ENCODE measurements at places on chromosomes 7 and 10. TPM values are rescaled to one million over a fixed set of nuclear protein-coding genes. Genes with fewer than 3 reads are reported as not detected.
A peak's percentile ranks its signal among the peaks of the same experiment; 100 is the strongest.

DNA sequence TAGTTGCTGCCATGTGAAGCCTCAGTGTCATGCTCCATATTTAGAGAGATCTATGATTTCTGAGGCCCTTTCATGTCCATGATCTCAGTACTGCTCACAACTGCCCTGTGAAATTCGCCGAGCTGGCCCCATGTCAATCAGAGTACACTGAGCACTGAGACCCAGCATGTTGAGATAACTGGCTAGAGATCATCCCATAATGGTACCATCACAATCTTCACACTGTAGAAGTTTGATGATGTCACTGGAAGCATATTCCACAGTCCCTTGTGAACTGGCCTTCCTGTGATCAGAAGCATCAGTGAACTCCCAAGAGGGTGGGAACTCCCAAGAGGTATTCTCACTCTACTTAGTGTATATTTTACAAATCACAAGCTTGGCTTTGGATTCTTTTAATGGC lies 116.0 kb downstream of the EGFR start:
- DNase-seq = no peak

The SLC25A13 gene
- 65.1 TPM for total RNA-seq

- DNase-seq = peak; percentile 93
Observed at GRCh38 chr7:102425639-102426267, 7.6 kb upstream of the ORAI2 start.

The RARRES2 gene
- 98.9 TPM for total RNA-seq

DNA sequence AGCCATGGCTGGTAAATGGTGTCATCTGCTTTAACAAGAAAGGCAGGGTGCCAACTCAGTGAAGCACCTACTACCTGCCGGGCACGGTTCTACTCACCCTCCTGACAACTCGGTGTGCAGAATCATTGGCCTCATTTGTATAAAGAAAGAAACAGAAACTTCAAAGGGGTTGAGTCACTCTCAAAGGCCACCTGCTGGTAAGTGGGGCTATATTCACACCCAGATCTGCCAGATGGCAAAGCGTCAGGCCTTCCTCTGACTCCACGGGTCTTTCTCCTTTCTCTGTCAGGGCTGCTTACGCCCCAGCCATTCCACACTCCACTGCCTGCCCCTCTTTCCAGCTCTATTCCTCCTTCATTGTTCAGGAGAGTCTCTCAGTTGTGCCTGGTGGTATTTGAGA lies 309.2 kb downstream of the GFRA1 start:
- no peak for DNase-seq

- DNase-seq = no peak
Observed at GRCh38 chr7:48904975-48905374, 19.4 kb upstream of the CDC14C start.

DNA sequence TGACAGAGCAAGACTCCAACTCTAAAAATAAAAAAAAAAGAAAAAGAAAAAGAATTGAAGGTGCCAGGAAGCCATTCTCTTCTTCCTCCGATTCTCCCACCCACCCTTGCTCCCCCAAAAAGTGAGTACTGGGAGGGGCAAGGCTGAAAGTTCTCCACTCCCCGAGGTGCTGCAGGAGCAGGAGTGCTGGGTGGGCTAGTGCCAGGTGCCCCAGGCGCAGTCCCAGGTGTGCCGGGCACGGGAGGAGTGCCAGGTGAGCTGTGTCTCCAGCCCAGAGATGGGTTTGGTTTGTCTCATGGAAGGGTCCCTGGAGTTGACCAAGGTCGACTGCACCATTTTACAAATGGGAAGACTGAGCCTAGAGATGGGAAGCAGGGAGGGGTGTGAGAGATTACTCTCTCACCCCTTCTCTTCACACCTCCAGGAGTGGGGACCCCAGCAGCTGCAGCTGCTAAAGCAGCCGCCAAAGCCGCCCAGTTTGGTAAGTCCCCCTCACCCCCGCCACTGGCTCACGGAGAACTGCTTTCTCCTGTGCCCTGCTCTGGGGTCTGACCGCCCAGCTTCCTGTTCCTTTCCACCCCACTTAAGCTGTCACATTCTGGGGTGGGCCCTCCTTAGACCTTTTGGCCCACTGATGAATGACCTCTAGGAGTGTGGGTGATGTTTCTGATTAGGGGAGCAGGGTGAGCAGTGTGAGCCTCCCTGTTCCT lies 26.2 kb upstream of the LIMK1 start:
- DNase-seq = no peak

GRCh38 chr7:132745510-132745909 lies 169.2 kb upstream of the PLXNA4 start:
- DNase-seq = no peak

GRCh38 chr10:13563481-13564445 lies 23.0 kb upstream of the PRPF18 start:
- no peak for DNase-seq

DNA sequence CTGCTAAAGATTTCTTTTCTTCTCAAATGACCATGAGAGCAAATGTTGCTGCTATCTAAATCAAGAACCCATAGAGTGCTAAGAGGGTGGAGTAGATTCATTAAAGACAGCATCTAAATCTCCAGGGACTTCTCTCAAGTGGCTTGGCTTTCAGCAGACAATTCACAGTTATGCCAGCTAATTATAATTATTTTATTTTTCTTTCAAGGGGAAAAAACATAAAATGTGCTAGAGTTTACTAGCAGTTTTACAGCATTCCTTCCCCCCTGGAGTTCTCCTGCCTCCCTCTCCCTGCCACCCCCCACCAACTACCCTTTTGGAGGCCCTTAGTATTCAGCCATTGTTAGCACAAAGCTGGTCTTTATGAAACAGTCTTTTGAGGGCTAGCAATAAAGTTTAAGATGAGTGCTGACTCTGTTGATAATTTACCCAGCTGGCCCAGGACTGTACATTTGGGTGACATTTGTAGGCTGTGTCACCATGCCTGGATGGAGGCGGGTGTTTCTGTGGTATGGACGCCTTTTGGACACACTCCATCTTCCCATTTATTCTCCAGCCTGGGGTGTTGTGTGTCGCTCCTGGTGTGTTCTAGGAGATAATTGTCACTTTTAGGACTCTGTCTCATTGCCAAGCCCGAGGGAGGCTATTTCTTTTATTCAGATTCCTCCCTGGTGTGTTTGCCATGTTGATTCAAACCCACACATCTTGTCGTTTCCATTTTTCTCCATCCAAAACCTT lies 160.2 kb downstream of the CREB5 start:
- DNase-seq = no peak

GRCh38 chr10:110840225-110840922 lies 31.4 kb upstream of the PDCD4 start:
- DNase-seq = peak; percentile 93

DNA sequence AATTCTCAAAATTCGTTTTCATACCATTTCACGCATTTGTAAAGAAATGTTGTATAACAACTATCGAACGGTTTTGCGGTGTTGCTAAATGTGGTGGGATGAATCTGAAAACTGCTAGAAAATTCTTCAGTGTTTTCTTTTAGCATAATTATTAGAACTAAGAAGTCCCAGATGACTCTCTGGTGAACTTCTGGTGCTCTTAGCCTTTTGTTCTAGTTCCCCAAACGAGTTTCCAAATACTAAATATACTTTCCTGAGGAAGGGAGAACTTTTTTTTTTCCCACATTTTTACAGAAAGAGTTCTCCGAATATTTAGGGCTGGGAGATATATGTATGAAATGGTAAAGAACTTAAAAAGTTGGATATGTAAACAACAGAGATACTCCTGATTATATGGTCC lies 82.5 kb downstream of the ICA1 start:
- DNase-seq = no peak

The CCDC3 gene
- 3.3 TPM for total RNA-seq
